Right ventricle myocardium superior (tissue), 1 donor: ENCODE measurements at places on chromosomes 16 and 17.

- DNase-seq, result no peak
These were observed 8.2 kb upstream of the CIAO3 start for GRCh38 chr16:749010-749409.

DNA sequence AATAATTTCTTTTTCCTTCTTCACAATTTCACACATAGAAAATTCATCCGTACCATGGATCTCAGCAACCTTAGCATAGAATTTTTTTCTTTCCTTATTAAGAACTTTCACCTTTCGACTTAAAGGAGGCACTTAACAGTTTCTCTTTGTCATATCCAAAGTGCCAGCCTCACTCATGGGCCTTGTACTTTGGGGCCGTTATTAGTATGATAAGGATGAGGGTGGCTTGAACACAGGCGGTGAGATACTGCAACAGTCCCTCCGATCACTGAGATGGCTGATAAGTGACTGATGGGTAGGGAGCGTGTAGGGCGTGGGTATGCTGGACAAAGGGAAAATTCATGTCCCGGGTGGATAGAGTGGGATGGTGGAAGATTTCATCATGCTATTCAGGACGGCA is 85.3 kb downstream of the OR1D5 start:
- no peak for DNase-seq

DNA sequence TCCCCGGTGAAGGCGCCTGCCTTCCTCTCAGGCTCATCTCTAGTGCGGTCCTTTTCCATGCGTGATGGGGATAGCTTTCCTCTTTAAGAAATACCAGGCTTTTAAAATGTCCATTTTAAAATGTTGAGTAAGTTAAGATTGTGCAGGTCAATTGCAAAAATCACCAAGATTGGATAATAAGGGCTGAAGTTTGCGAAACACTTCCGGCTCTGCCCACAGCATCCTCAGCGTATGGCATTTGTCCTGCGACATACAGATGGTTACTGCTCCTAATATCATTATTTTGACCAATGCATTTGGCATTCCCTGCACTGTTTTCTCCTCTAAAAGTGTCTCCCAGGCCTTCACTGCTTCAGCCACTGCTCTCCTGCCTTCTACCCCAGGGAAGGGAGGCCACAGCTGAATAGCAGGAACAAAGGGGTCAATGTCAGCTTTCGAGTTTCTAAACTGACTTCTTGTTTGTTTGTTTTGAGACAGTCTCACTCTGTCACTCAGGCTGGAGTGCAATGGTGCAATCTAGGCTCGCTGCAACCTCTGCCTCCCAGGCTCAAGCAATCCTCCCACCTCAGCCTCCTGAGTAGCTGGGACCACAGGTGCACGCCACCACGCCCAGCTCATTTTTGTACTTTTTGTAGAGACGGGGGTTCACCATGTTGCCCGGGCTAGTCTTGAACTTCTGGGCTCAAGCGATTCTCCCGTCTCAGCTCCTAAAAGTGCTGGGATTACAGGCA is 91.9 kb downstream of the CRISPLD2 start:
- peak; percentile 42 for DNase-seq

- no peak for DNase-seq
These were observed 10.4 kb upstream of the HERPUD1 start for GRCh38 chr16:56921571-56921970.

- DNase-seq, result no peak
These were observed 59.3 kb upstream of the KSR1 start for GRCh38 chr17:27396941-27397340.

- DNase-seq, result no peak
These were observed 5.9 kb downstream of the CYGB start for GRCh38 chr17:76531486-76532038.

- DNase-seq, result no peak
These were observed 533.7 kb downstream of the HAPSTR1 start for GRCh38 chr16:9625122-9625521.

DNA sequence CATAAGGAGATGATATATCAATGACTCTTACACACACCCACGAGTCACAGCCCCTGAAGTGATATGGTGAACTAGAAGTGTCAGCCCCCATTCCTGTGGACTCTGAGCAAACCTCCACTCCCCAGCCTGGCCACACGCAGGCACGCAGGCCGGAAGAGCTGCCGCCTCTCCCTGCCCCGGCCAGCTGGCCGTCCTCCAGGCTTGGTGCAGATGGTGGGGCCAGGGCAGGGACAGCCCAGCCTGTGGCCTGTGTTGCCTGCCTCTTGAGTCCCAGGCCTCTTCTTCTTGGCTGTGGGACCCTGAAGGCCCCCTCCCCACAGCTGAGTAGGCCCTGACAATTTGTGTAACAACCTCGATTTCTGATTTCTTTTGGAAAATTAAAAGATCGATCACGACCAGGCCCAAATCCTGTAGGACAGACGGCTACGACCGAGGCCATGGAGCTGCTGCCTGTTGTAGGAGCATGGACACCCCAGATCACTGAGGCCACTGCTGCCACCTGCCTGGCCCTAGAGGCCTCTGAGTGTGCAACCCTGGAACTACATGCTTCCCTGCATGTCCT is 10.0 kb upstream of the MPRIP start:
- peak; percentile 78 for DNase-seq

GRCh38 chr16:9302072-9302471 is 210.6 kb downstream of the HAPSTR1 start:
- DNase-seq, result no peak

- DNase-seq, result no peak
These were observed 20.5 kb downstream of the ERCC4 start for GRCh38 chr16:13940397-13940933.

DNA sequence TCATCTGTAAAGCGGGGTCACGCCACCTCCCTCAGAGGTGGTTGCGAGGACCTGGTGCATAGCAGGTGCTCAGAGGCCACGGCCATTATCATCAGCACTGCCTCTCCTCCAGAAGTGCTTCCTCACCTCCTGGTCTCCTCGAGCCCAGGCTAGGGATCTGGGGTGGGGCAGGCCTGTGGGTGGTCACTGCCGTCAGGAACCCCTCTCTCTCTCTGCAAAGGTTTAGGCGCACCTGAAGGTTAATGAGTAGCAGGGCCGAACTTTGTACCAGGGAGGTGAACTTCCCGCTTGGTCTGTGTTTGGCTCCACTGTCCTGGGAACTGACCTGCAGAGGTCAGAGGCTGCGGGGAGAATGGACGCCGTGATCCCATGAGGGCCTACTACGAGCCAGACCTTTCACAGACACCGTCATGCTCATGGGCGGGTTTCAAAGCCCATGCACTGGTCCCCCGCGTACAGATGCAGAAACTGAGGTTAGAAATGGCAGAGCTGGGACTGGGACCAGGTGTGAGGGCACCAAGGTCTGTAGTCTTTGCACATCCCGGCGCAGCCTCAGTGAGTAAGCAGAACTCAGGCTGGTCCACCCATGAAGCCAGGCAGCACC is 13.8 kb downstream of the JUP start:
- DNase-seq, result no peak

- DNase-seq, result no peak
These were observed 41.8 kb downstream of the PAFAH1B1 start for GRCh38 chr17:2635241-2635640.

GRCh38 chr16:97822-98221 is 19.8 kb downstream of the MPG start:
- no peak for DNase-seq

GRCh38 chr16:76197900-76198299 is 79.3 kb upstream of the CNTNAP4 start:
- DNase-seq, result no peak

DNA sequence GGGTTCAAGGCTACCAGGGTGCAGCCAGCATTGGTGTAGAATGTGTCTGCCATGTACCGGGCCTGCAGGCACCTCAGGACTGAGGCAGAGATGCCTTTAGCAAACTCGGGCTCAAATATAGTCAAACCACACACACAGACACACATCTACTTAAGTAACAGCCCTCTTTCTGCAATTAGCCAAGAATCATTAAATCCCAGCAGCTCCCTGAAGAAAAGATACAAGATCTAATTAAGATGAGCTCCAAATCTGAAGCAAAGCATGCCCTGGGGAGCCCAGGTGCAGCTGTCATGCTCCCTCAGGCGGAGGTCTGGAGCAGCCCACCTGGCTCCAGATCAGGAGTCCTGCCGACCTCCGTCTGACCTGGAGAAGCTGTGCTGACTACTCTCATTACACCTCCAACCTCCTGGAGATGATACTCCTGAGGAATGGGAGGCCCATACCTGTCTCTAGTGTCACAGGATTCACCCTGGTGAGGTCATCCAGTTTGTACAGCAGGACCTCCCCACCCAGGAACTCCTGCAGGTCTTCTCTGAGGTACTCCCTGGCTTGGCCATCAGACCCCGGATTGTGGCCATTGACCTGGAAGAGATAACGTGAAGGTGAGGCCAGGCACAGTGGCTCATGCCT is 6.9 kb downstream of the MYO19 start:
- DNase-seq, result no peak

GRCh38 chr17:74972107-74972972 is at the start of gene HID1:
TSS of gene HID1 (minus strand) at chr17:74972759. CDS start at chr17:74972656, 103 bp downstream.
- DNase-seq, result peak; percentile 79

- DNase-seq, result no peak
These were observed 8.7 kb upstream of the TBX4 start for GRCh38 chr17:61443475-61443882.

- peak; percentile 61 for DNase-seq
These were observed 88.7 kb downstream of the FOXL1 start for GRCh38 chr16:86667035-86667434.

DNA sequence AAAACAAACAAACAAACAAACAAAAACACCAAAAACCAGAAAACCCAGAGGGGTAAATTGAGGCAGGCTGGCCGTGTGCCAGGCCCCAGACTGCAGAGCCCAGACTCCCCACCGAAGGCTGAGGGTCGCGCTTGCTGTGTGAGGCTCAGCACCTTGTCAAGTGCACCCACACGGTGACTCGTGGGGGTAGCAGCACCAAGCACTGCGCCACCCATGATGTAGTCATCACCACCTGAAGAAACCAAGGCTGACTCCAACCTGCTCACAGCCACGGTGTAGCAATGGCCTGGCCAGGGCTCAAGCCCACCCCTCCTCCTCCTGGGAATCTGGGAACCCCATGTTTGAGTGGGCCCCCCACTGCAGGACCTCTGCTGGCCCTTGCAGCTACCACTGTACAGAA is 11.9 kb downstream of the MCRIP1 start:
- DNase-seq, result no peak

- no peak for DNase-seq
These were observed 9.6 kb downstream of the SDK2 start for GRCh38 chr17:73634629-73635028.

- DNase-seq, result no peak
These were observed 34.2 kb downstream of the TOM1L2 start for GRCh38 chr17:17937958-17938357.

- DNase-seq, result no peak
These were observed 25.9 kb upstream of the APOH start for GRCh38 chr17:66255112-66255511.

- no peak for DNase-seq
These were observed 332.1 kb upstream of the CCL2 start for GRCh38 chr17:33922971-33923370.

- DNase-seq, result no peak
These were observed 8.0 kb upstream of the SPATA32 start for GRCh38 chr17:45269912-45270311.

DNA sequence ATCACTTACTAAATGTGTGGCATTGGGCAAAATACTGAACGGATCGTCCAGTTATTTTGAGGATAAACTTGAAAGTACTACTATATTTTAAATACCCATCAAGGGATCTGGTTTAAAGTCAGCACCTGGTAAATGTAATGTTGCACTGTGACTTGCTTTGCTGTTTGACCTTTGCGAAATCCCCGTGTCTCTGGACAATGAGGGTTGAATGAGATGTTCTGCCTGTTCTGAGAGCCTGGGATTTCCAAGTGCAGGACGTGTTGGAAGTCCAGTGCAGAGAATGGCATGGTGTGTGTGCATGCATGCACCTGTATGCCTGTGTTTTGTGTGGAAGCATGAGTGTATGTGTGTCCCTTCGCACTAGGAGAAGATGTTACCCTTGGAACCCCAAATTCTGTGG is 106.6 kb downstream of the N4BP1 start:
- no peak for DNase-seq

- DNase-seq, result no peak
These were observed 503.4 kb upstream of the PSMD7 start for GRCh38 chr16:73793260-73793659.

- no peak for DNase-seq
These were observed 265.4 kb upstream of the FOXF1 start for GRCh38 chr16:86244936-86245335.

DNA sequence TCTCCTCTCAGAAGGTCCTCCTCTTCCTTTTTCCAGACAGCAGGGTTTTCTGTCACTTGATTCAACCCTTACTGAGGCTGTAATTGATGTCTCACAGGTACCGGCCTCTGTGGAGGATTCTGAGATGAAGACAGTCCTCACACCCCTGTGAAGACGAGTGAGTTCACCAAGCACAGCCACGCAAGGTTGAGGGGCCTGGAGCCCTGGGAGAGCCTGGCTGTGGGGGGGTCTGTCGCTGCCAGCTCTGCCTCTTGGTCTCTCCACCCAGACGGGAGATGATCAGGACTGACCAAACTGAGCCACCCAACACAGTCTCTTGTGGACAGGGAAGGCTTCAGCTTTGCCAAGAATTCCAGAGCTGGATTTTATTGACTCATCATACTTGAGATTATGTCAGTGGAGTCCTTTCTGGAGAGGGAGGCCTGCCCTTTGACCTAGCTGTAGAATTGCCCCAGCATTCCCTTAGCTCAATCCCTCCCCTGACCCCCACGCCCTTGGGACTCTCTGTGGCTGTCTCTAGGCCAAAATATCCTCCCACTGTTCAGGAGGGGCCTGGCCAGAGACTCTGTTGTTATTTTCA is 51.1 kb upstream of the CRHR1 start:
- no peak for DNase-seq

DNA sequence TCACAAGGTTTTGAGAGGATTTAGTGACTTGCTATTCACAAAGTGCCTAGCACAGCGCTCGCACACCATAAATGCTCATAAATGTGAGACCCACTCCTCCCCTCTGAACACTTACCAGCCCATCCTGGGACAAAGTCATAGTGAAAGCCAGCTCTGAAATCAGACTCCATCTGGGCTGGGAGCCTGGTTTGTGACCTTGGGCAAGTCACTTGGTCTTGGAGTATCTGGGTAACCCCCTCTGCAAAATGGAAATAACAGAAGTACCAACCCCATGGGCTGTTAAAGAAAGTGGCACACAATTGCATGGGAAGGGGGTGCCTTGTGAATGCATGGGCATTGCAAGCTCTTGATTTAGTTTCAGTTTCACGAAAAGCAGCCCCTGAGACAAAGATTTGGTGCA is 104.7 kb upstream of the CDH5 start:
- DNase-seq, result no peak

- no peak for DNase-seq
These were observed 11.1 kb upstream of the CCDC154 start for GRCh38 chr16:1455190-1456171.

- DNase-seq, result no peak
These were observed 737.2 kb downstream of the CDH11 start for GRCh38 chr16:64384636-64385035.

GRCh38 chr16:73179705-73180331 is 131.9 kb upstream of the ZFHX3 start:
- DNase-seq, result peak; percentile 52

GRCh38 chr16:72787514-72788268 is 260.2 kb downstream of the ZFHX3 start:
- peak; percentile 75 for DNase-seq
